ENCODE measurements at places on chromosomes 2 and 18. TPM values are rescaled to one million over a fixed set of nuclear protein-coding genes. Genes with fewer than 3 reads are reported as not detected.

DNA sequence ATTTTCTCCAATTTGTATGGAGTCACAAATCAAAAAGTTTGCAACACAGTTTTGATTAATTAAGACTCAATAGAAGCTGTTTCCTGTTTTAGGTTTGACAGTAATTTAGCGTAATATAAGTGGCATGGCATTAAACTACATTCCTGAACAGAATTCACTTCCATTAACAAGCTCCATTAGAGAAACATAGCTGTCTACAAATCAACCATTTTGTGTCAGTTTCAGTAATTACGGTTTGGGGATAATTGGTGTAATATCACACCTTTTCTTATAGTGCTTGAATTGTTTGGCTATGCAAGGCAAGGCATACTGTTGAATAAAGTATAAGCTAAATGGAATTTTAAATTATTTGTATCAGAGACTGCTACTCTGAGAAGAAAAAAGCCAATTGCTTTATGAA lies 585.5 kb downstream of the CBLN2 start:
- DNase-seq = no peak

DNA sequence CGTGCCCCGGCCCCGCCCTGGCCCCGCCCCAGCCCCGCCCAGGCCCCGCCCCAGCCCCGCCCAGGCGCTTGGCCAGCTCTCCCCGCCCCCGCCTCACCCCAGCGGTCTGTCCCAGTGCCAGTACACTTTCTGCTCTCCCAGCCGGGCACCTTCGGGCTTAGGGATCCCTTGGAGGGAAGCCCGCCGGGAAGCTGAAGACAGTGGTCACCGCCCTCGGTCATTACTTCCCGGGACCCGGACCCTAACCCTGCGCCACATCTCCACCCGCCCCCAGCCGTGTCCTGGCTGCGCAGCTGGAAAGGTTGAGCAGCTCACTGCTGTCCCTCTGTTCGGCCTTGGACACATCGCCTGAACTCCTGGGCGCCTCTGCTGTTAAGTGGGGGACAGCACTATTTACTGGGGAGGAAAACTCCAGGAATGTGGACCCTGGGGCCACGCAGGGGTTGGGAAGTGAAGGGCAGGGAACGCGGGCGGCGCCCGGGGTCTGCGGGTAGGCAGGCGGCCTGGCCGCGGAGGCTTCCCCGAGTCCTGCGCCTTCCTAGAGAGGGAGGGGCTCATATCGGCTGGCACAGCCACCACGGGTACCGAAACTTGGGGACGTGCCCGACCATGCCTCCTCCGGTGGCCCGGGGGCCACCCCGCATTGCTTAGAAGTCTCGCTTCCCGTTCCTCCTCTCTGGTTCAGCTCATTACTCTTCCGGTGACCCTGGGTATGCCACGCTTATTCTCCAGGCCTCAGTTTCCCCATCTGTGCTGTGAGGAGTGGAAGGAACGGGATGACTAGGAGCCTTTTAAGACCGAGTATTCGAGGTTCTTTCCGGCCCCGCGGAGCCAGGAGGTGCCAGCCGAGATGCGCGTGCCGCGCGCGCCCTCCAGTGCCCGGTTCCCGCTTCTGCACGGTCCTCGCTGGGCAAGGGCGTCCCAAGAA lies 121.0 kb downstream of the GYPC start:
- DNase-seq = peak; percentile 88

ADD2 gene
- 45.3 TPM for total RNA-seq

DNA sequence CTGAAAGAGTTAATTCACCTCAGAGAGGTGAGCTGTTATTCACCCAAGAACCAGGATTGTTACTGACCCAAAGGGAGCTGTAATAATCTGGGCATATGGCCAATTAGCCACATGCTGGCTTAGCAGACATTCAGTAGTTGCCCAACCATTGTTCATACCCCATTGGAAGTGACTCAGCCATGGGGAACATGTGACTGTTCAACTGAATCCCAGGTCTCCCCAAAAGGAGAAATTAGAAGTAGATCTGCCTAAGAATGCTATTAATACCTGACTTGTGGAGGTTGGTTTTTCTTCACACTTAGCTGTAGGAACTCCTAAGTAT lies 272.6 kb upstream of the UBE2E3 start:
- DNase-seq = peak; percentile 60

DNA sequence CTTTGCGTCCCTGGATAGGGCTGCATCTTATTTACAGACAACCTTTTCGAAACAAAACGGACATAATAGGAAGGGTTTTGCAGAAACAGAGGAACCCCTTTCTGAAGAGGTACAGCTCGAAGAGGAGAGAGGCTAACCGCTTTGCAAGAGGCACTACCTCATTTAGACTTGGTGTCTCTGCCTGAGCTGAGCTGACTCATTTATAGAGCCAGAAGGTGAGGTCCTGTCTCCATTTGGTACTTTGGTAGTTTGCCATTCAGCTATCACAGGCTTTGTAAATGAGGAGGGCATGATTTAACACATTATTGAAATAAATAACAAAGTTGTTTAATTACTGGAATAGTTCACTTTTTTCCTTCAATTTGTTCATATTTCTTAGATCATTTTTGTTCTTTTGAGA lies 2.2 kb upstream of the NXPH2 start:
- DNase-seq = no peak

DNA sequence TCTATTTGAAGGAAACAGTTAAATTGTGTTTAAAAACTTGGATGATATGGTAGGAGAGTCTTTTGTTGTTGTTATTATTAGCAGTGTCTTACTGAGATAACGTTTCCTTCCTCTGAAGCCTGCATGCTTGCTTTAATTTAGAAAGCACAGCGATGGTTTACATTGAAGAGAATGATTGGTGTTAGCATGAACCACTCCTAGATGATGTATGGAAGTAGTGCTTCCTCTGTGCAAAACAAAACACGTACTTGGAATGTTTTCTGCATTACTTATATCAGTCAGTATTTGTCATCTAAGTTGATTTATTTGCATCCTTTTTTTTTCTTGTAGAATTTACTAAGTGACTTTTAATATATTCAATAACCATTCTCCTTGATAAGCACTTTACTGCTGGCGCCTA lies 89.0 kb downstream of the UGGT1 start:
- no peak for DNase-seq

DNA sequence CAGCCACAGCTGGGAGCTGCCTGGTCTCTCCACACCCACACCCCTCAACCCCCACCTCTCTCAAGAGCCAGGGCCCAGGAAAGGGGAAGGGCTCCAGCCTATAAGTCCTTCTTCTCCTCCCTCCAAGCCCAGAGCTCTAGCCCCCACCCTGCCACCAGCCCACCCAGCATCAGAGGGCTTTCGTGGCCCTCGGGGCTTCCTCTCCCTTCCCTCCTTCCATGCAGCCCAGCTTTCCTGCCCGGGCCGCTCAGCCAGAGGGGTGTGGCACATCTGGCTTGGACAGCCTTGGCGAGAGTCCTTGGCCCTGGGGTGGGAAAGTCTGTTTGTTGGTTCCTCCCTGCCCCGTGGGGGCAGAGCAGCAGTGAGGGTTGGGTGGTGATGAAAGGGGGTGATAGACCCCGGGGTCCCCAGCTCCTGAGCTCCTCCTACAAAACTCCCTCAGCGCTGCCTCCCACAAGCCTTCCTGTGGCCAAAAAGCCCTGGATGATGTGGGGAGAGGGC lies 7.0 kb downstream of the TNS1 start:
- no peak for DNase-seq

- no peak for DNase-seq
These were observed 59.3 kb downstream of the MYL12B start for GRCh38 chr18:3321133-3321812.

- DNase-seq = no peak
These were observed 56.8 kb downstream of the KIAA2012 start for GRCh38 chr2:202129841-202130240.

REG3A gene
- not detected for total RNA-seq

L3MBTL4 gene
- 0.34 TPM for total RNA-seq

ZNF892 gene
- total RNA-seq = 15.4 TPM

- no peak for DNase-seq
These were observed 263.8 kb upstream of the CDH19 start for GRCh38 chr18:66867653-66868052.

DNA sequence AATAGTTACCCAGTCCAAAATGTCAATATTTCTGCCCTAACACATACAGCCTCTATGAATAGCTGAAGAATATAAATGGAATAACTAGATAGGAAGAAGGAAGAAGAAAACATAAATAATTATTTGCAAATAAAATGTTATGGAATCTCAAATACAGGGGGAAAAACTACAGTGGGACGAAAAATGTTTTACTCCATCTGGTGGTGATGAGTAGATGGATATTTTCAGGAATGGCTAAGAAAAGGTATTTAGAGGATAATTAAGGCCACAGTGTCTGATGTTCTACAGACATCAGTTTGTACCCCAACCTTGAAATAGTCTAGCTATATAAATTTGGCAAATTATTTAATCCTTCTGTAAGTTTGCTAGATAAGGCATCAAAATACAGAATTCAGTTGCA lies 178.1 kb upstream of the FSHR start:
- no peak for DNase-seq

DLGAP1 gene
- 18.5 TPM for total RNA-seq

GPD2 gene
- 67.2 TPM for total RNA-seq

GRCh38 chr2:25669520-25669919 lies 3.9 kb downstream of the DTNB start:
- DNase-seq = peak; percentile 55

GRCh38 chr2:105881286-105882136 lies 136.8 kb downstream of the NCK2 start:
- no peak for DNase-seq

- no peak for DNase-seq
These were observed 41.7 kb downstream of the INPP5D start for GRCh38 chr2:233101816-233102215.

DNA sequence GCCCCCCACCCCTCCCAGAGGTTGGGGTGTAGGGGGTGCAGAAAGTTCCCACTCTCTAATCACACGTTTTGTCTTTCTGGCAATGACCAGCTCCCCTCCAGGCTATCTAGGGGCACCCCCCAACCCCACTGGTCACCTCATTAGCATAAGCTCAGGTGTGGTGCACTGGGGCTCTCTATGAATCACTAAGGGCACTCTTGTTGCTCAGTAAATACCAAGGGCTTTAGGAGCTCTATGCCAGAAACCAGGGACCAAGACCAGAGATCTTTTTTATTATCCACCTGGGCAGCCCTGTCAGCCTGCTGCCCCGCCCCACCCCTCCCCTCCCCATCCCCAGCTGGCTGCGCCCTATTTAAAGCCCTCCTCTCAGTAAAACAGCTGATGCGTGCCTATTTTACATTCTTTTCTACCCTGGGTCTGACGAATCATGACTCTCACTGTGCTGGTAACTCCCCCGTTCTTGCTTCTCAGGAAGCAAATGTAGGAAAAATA lies 24.3 kb downstream of the NCK2 start:
- DNase-seq = peak; percentile 47

GRCh38 chr18:55002261-55002660 lies 43.0 kb upstream of the CCDC68 start:
- no peak for DNase-seq

GRCh38 chr2:230227216-230227615 lies 1.7 kb downstream of the SP140 start:
- DNase-seq = no peak

- DNase-seq = no peak
These were observed 6.0 kb upstream of the SLC39A10 start for GRCh38 chr2:195651046-195651445.

DNA sequence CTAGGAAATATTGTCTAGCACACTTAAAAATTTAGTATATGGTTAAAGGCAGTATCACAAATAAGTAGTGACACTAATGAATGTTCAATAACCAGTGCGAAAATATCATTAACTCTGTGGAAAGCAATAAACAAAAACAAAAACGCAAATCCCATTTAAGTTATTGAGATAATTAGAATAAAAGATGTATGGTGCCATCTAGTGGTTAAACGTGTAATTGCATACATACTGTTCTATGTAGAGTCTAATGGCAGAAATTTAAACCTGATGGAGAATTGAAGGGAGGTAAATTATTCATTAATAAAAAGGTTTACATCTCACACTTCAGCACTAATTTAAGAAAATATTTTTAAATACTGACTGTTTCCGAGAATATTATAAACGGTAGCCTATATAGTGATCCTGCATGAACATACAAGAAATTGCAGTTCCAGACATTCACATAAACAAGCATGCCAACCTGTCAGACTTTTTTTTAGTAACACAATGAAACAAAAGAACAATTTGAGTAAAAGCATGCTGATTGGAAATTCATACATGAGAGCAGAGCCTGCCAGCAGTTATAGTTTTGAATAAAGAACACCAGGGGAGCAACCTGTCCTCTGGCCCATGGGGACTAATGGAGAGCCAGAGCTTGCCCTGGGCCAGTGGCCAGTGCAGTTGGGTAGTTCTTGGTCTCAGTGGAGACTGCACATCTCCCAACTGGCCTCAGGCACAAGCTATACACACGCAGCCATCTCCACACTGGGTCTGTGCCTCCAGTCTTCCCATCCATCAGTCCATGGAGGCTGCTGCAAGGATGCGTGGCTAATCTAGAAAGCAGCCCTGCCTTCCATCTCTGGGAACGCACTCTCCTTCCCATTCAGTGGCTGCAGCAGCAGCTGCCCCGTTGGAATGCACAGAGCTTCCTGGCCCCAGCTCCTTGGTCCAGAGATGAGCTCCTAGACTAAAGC lies 28.0 kb downstream of the GCG start:
- peak; percentile 68 for DNase-seq

DNA sequence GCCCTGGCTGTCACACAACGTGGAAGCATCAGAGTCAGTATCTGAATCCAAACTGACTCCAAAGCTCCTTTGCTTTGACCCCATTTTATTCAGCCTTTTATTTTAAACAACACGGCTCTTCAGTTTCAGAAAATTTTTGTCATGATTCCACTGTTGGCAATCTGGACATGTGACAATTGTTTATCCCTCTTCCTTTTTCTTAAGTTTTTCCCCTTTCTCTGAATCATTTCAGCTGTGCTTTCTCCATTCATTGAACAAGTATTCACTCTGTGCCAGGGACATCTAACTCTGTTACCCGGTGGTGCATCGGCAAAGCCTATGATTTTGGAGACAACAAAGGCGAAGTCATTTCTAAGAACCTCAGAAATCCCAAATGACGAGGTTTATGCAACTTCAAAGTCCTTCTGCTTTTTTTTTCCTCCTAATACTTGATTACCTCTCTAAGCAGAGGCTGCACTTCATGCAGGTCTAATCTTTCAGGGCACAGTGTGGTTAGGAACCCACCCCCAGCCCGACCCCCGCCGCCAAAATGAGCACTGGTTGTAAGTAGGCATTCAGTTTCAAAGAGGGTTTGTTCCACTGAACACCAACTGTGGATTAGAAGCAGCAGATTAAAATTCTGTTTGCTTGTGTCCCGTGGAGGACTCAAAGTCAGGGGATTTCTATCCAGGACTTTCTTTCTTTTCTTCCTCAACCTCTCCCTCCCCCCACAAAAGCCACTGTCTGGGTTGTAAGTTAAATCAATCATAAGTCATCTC lies 18.6 kb downstream of the ST6GAL2 start:
- peak; percentile 54 for DNase-seq

DNA sequence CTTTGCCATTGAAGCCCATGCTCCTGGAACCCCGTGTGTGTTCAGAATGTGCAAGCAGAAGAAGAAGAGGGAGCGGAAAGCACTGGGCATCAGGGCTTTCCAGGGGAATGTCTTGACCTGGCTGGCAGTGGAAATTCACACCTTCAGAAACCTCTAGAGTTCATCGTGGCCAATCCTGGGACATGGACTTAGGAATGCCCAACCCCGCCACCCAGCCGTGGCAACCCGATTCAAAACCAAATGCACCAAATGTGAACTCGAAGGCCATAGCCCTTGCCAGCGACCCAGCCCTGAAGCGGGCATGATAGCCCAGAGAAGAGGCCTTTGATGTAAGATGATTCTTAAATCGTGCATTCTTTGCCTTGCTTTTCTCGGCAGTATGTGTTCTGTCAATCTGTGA lies 69.4 kb downstream of the ADI1 start:
- no peak for DNase-seq
